ENCODE measurements at places on chromosomes 7 and 10.

GRCh38 chr10:66214721-66215404 lies 711.0 kb upstream of the LRRTM3 start:
- DNase-seq, result no peak

- DNase-seq, result no peak
These were observed 156.3 kb downstream of the DIP2C start for GRCh38 chr10:533186-533585.

DNA sequence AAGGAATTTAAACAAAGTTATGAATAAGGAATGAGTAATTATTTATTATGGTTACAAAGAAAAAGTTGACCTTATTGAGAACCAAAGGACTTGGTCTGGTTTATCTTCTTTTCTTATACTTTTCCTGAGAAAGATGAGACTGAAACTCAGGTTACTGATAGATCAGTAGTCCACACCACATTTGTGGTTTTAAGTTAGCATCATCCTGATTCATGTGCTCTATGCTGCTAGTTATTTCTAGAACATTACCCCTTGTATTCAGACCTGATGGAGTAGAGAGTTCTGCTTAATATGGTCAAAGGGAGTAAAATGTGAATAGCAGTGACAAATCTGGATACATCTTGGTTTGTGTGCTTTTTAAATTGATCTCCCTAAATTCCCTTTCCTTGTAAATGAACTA lies 63.8 kb downstream of the FOXP2 start:
- DNase-seq, result no peak

DNA sequence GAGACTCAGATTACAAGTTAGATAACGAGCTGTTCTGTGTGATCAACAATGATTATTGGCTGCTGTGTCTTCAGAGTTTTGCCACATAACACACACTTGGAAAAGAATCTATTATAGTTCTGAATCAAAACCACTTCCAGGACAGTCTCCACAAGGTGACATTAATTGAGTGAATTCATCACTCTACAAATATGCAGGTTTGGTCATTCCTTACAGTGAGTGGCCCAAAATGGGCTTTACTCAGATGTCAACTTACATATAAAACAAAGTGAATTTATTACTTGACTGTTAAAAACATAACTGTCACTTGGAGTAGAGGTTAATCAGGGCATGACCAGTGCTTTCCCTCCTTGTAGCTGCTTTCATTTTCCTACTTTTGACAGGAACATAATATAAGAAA lies 984.3 kb downstream of the REEP3 start:
- no peak for DNase-seq

GRCh38 chr7:24500599-24500998 lies 72.7 kb upstream of the PALS2 start:
- no peak for DNase-seq

DNA sequence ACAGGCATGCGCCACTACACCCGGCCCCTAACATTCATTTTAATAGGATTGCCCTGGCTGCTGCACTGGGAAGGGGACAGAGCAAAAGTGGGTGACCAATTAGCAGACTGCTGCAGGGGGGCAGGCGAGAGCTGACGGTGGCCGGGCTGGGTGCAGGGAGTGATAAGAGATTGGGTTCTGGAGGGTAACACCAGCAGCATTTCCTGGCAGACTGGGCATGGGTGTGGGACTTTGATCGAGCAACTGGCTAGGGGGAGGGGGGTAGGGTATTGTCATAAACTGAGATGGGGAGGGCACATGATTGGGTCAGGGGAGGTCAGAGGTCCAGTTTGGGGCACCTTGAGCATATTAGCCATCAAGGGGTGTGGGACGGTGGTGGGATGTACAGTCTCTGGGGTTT lies 20.2 kb upstream of the AMZ1 start:
- no peak for DNase-seq

DNA sequence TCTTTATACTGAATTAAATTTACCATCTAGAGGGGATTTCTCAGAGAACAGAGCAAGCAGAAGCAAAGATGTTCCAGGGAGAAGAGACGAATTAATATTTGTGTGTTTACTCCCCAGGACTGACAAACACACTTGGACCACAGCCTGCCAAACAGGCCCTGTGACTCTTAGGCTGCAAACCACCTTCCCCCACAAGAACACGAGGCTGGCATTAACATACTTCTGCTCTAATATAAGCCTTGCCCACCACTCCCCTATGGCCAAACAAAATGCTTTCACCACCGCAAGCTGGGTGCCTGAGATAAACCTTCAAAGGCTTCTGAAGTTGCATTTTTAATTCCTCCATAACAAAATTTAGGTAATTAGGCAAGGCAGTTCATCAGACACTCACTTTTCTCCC lies 88.4 kb downstream of the FGFR2 start:
- DNase-seq, result no peak

DNA sequence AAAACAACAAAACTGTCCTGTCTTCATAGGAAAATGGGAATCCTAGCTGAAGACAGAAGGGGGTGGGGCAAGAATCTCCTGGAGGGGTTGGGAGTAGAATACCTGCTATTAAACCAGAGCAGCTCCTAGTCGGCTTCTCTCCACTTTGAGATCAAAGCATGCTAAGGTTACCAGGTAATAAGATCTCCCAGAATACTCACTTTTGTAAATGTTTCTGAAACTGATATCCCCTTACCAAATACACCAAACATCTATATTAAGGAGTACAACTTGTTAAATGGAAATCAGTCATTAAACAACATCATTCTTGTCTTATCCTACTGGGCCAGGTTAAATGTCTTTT lies 29.5 kb upstream of the DAGLB start:
- no peak for DNase-seq

DNA sequence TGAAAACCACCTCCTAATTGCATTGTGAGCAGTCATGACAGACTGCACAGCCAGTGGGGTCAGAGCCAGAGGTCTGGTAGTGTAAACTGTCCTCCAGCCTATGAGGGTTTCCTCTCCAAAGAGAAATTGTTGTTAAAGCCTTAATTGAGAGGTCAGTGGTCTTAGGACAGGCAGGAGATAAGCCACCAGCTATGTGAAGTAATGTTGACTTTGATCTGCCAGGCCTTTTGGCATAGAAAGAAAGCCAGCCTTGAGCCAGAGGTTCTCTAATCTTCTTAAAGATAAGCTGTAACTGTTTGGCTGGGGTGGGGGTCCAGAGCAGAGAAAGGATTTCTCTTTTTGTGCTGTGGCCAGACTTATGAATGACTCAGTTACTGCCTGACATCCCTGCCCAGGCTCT lies 248.4 kb downstream of the WDR11 start:
- DNase-seq, result no peak

DNA sequence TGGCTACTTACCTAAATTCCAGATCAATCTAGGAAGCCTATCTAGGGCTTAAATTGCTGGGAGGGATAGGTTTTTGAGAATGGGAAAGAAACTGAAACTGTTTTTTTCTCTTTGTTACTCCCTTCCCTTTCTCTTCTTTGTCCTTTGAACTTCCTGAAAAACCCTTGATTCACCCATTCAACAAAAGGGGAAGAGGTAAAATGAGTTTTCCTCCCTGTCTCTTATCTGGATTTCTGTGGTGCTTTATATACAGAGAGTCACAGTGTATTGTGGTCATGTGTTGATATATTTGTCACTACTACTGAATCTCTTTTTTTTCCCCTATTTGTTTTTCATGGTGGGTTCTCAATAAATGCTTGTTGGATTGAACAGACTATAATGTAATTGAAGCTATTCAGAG lies 19.8 kb upstream of the NUP205 start:
- no peak for DNase-seq

GRCh38 chr7:147432079-147432478 lies 1158.5 kb upstream of the C7orf33 start:
- no peak for DNase-seq

DNA sequence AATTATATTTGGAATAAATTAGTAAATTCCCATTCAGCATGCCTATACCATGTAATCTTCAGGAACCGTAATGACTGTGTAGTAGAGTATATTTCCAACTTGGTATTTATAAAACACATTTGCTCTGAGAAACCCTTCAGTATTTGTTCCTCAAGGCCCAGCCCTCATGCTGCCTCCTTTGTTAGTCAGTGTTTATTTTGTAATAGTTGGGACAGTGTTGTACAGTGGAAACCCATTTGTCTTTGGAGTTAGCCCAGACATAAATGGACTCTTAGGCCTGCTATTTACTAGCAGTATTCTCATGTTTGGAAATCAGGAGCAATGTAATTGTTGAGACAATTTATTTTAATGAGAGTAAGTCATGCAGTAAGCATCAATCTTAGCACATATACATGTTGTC lies 686.9 kb downstream of the AUTS2 start:
- no peak for DNase-seq

GRCh38 chr7:118252087-118252486 lies 27.6 kb downstream of the ANKRD7 start:
- no peak for DNase-seq

DNA sequence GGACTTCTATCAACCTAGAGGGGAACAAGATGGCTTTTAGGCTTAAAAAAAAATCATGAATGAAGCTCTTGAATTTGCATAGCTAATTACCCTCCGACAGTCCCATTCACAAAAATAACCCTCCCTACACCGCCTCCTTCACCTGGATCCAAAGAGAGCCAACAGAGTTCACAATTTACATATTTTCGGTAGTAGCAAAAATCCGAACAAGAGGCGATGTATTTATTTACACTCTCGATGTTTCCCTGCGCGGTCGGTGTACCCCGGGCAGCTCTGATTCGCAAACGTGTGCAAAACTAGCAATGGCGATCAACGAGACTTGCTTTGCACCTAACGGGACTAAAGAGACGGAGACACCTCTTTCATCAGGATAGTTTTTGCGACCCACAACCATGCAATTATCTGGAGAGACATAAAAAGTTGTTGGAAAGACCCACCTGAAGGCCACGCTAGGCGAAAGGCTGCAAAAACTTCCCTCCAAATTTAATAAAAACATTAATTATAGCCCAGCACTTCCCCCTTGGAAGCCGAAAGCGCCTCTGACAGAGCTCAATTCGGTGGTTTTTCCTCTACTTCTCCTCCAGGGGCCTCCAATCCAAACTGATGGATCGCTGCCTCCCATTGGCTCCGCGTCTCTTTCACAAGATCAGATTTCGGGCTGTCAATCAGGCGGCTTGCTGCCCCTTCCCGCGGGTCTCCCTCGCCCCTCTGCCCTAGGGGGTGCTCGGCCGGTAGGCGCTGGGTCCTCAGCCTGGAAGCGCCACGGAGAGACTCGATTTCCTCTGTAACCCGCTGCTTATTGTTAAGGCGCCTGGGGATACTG lies at the start of gene ETV1:
ETV1 (minus strand) TSS at position 541 of the 823 bp plus-strand sequence. CDS start 614 bp downstream, outside the sequence.
- no peak for DNase-seq

DNA sequence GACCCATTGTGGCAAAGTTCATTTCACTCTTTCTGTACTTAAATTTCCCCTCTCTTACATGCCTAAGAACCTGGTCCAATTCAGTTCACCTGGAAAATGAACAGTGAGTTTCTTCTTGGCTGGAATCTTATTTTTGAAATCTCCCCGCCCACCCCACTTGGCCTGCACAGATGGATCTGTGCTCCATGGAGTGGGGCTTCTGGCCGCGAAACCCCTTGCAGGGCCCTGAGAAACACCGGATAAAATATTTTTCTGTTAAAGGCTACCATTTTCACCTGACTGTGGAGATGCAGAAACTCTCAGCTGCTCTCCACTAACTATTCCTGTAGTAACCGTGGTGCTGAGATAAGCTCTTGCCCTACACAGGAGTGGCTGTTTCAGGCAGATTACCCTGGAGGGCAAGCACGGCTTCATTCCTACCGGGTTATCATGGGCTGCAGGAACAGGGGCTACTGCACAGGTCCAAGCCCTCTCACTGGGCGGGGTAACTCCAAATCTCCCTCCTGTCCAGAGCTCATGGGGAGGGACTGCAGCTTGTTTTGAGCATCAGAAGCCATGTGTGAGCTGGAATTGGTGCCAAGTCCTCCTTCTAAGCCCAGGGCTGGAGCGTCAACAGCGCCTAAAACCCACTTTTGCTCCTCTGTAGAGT lies 118.9 kb downstream of the PRPF18 start:
- DNase-seq, result no peak

GRCh38 chr10:98251399-98251798 lies 16.6 kb downstream of the LOXL4 start:
- DNase-seq, result no peak

GRCh38 chr10:58641708-58642107 lies 129.0 kb downstream of the BICC1 start:
- DNase-seq, result no peak

DNA sequence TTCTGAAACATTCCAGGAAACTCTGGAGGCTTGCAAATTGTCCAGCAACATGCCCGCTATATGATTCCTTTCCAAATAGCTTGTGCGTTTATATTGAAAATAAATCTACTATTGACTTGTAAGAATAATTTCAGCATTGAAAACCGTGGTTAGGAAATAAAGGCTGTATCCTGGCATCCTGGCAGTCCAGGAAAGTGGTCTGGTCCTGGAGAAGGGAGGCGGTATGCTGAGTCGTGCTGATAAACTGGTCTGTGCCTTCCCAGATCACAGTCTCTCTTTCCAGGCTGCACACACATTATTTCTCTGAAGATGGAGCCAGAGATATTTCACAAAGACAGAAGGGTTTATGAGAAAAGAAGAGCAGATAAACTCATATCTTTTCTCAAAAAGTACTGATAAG lies 350.1 kb upstream of the COBL start:
- DNase-seq, result no peak

GRCh38 chr10:49352323-49352722 lies 43.6 kb downstream of the DRGX start:
- no peak for DNase-seq

- DNase-seq, result no peak
These were observed 25.1 kb downstream of the DOCK1 start for GRCh38 chr10:126930131-126930882.

- DNase-seq, result no peak
These were observed 176.2 kb downstream of the WDR11 start for GRCh38 chr10:121027371-121027770.

DNA sequence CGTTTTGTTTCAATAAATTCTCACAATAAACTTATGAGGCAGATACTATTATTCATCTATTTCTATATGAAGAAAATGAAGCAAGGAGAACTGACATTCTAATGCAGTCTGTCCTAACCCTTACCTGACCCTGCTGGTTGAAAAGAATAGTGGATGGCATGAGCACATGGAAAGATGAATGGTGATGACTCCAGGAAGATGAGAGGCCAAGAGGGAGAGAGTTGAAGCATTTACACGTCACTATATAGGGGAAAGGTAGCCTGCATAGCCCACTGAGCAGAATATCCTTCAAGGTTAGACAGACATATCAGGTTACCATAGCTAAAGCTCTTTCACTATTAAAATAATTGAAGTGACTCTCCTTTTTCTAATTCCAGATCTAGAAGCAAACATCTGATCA lies 163.9 kb upstream of the CDK1 start:
- DNase-seq, result no peak

DNA sequence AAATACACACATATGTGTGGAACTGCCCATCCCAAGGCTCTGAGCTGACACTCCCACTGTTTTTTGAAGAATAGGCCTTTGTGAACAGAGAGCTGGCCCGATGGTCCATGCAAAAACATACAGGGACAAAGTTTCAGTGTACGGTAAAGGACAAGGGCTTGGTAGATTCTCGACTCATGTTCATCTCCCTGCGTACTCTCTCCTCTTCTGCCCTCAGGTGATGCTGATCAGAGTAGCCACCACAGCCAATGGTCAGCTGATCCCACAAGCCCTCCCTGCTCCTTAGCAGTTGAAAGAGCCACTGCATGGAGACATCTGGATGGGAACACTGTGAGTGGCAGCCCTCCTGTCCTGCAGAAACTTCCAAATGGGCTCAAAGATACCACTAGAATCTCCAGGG lies 23.1 kb upstream of the C10orf71 start:
- DNase-seq, result no peak

GRCh38 chr7:125563964-125564529 lies 634.4 kb upstream of the POT1 start:
- no peak for DNase-seq

GRCh38 chr7:132485600-132486273 lies 90.5 kb downstream of the PLXNA4 start:
- no peak for DNase-seq

GRCh38 chr10:58384544-58384998 lies 639 bp upstream of the TFAM start:
- DNase-seq, result no peak

Data from activated CD4-positive, alpha-beta T cell treated with anti-CD3 and anti-CD28 coated beads for 1 hour (primary cell).